ENCODE measurements at places on chromosomes 12 and 14. TPM values are rescaled to one million over a fixed set of nuclear protein-coding genes. Genes with fewer than 3 reads are reported as not detected.
A peak's percentile ranks its signal among the peaks of the same experiment; 100 is the strongest.

The AQP6 gene
- total RNA-seq = not detected

The OR4M1 gene
- not detected for total RNA-seq

The PLEKHG7 gene
- 1.5 TPM for total RNA-seq

The DBX2 gene
- total RNA-seq = not detected

The MGST1 gene
- total RNA-seq = 76.7 TPM

The NUBPL gene
- 9.3 TPM for total RNA-seq

The ACSM4 gene
- total RNA-seq = not detected

The FITM1 gene
- total RNA-seq = 144 TPM

The KIF5A gene
- not detected for total RNA-seq

DNA sequence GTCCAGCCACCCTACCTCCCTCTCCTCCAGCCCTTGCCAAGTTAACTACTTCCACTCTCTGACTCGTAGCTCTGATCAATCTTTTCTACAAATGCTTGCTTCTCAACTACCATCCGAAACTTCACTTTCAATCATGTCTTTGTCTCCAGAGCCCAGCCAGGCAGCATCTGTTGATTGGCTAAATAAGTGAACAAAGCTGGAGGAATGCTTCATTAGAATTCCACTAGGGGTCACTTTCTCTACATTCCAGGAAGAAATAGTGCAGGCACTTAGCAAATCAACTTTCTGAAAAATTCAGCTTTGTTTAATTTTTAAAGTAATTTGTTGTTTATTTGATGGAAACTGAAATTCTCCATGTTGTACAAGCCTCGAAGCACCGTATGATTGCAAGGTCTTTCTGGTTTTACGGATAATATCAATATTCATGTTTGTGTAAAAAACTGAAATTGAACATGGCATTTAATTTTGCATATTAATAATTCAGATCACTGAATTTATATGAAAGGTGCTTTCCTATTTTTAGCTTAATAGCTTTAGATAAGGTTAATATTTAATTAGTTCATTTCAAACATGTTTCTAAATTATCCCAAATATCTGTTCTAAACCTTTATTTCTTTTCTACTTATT, 32.4 kb upstream of the HELB start:
- peak; percentile 51 for DNase-seq

DNA sequence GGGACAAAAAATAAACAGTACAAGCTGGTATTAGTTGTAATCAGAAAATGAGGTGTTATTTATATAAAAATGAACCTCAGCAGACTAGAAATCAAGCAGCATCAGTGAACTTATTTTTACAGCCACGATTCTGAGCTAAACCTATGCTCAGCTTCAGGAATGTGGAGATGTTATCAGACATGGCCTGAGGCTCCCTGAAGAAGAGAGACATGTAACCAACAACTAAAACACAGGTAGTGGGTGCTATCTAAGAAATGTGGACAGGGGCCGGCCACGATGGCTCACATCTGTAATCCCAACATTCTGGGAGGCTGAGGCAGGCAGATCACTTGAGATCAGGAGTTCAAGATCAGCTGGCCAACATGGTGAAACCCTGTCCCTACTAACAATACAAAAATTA, 534.3 kb downstream of the VRK1 start:
- no peak for DNase-seq

GRCh38 chr12:89965993-89966392, 257.4 kb upstream of the ATP2B1 start:
- no peak for DNase-seq

DNA sequence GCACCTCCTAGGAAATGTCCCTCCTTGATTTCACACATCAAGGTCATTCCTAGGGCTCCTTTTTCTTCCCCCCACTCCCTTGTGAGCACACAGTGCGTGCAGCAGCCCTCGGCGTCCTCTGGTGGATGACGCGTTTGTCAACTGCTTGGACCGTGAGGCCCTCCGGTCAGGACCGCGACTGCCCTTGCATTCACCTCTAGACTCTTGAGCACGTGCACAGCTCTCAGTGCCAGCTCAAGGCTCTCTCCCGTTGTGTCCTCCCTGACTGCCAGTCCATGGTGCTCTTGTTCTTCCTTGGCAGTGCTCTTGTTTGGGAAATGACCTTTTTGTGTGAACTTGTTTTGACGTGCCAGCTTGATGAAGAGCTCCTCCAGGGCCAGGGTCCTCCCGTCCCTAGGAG, 67.9 kb downstream of the TSPAN9 start:
- DNase-seq = no peak

GRCh38 chr12:85681333-85681732, 154.9 kb downstream of the RASSF9 start:
- DNase-seq = no peak

DNA sequence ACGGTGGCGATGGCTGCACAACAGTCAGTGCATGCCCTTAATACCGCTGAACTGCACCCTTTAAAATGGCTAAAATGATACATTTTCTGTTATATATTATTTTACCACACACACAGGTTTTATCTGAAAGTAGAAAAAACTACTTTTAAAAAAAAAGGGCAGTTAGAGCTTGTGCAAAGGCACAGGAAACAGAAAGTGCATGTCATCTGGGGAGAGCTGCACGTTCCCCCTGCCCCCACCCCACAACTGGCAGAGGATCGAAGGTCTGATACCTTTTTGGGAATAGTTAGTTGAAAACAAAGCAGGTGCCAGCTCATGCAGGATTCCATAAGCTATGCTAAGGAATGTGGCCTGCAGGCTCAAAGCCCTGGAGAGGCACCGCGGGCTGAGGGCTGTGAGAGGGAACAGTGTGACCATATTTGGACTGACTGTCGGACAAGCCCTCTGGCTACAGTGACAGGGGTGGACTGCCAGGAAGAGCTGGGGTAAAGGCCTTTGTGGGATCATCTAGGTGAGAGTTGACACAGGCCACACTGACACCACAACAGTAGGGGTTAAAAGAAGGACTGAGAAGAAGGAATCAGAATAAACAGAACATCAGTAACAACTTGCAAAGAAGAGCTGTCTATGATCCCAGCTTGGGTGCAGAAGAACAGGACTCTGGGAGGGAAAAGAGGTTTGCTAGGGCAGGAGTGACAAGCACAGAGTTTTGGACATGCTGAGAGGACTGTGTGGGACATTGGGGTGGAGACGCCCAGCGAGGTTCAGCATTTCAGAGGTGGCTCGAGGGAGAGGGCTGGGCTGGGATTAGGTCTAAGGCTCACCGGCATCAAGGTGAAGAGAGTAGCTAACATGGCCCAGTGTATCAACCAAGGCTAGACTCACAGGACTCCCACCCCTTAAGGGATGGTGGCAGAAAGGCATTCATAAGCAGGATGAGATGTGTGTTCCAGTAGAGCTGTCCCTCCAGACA, 54.6 kb downstream of the ACTN1 start:
- no peak for DNase-seq

GRCh38 chr14:100278702-100279101, 27.5 kb downstream of the SLC25A29 start:
- peak; percentile 77 for DNase-seq

DNA sequence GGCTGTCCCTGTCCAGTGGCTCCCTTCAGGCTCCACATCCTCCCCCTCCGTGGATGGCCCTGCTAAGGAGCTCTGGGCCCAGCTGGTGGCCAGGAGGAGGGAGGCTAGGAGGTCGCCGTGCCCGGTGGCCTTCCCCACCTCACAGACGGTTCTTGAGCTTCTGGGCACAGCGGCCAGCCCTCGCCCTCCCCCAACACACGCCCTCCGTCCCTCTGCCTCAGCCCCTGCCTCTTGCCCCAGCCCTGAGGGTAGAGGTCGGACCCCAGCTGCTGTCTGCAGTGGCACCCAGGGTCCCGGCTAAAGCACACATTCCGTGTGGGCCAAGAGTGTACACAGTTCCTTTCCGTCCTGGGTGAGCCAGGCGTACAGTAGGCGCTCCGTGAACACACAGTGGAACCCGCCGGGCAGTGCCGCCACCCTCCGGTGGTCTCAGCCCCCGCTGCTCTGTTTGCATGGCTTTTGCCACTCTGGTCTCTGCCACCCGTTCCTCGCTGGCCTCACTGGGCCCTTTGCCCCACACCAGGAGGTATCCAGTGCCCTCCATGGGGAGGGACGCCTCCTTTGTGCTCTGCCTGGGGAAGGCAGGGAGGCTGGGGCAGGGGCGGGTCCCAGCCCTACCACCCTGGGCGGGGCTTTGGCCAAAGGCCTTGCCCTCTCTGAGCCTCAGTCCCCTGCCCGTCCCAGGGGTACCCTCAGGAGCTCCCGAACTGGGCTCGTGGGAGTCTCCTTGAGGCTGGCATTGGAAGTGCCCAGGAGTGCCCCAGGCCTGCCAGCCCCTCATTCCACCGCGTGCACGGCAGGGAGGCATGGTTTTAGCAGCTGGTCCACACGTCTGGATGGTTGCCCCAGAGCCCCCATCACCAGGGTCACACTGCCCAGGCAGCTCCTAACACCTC, 13.0 kb downstream of the TRMT61A start:
- peak; percentile 43 for DNase-seq

- no peak for DNase-seq
Measured at GRCh38 chr12:73361864-73362230, 1089.7 kb downstream of the TRHDE start.

GRCh38 chr12:2347137-2347843, 294.5 kb downstream of the CACNA1C start:
- no peak for DNase-seq

DNA sequence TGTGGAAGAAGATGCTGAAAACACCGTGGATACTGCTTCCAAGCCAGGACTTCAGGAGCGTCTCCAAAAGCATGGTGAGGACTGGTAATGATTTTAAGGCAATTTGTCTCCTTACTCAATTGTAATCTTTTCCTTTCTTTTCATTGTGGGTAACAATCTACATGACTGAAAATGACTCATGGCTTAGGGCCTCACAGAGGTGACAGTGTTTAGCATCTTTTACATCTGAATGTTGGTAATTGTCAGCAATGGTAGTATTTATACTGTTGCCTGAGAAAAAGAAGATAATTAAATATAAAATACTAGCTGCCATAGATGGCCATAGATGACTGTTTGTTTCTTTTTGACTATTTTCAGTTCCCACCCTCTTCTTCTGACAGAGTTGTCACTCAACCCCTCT, 31.6 kb downstream of the TULP3 start:
- DNase-seq = no peak

DNA sequence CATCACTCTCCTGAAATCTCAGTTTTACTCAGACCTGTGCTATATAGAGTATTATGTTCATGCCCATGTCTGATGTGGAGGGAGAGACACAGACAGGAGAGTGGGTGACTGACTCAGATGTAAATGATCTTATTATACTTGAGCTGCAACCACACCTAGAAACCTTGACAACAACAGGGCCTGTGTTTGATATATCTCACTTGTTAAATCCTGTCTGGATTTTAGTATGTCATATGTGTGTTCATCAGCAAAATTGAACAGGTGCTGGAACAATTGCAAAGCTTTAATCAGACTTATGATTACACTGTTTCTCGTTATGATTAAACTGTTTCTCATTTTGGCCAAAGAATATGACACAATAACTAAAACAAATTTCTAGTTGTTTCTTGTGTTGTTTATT, 37.7 kb downstream of the DIP2B start:
- peak; percentile 69 for DNase-seq

DNA sequence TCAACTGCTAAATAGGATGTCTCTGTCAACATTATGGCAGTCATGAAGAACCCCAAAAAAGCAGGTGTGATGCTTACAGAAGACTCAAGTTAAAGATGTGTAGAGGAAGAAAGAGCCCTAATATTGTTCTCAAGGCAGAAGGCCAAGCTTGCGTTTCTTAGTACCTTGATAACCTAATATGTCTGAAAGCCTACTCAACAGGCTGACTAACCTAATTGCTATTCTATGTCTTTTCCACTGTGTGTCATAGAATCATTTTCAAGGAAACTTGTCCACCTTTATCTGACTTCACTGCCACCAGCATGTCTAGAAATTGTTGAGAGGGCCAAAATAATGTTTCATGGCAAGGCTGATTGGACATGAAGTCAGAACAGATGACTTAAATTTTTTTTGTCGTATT, 373.2 kb downstream of the BTG1 start:
- no peak for DNase-seq

DNA sequence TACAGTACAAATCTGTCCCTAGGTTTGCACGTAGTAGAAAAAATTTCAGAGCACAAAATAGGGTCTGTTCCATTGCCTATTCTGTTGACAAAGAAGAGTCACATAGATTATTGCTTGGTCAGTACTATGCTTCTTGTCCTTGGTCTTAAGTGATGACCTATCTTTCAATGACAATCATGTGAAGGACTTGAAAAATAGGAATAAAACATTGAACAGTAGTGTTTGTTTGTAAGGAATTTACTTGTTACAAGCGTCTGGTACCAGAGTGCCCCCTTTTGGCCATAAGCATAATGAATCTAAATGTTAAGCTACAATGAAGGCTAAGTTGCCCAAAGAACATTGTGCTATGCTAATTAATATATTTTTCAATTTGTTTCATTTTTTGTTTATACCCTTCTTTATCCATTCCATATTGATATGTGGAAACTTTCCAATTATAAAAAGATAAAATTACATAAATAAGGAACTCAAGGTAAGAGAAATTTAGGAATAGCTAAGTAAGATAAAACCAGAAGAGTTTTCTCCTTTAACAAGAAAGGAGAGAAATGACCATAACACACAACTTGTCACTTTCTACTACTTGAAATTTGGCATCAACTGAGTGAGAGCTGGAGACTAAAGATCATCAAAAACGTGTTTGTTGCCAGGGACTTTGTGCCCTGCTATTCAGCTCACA, 204.7 kb downstream of the EPS8 start:
- peak; percentile 67 for DNase-seq

- no peak for DNase-seq
Measured at GRCh38 chr14:85359505-85359904, 170.4 kb upstream of the FLRT2 start.

DNA sequence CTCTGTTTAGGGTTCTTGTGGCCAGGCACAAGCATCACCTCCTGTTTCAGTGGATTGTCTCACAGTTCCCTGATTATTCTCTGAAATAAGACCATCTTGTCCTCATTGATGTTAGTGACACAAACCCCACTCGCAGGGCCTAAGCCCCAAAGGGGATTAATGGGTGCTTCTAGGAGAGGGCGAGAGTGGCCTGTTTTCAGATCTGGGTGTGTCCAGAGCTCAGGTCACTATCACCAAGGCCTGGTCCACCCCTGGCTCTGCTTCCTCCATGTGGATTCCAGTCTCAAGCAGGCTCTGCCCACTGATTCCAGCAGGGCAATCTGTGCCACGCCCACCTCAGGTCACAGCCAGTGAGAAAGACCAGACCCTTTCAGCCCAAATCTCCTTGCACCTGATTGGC, 361.9 kb downstream of the ADGRD1 start:
- no peak for DNase-seq

DNA sequence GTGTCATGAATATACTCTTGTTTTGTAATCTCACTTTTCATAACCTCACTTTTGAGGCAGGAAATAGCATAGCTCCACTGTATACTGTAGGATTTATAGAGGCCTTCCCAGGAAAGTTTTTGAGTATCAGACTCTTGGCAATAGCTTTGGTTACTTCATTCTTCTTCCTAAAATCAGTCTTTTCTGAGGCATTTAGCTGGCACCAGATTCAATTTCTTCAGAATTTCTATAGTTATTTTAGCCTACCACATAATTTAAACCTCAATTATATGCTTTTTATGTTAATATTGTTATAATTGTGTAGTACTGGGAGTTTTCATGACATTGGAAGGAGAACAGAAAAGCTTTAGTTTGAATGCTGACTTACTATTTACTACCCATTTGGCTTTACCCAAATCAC, 322.3 kb upstream of the FAR2 start:
- no peak for DNase-seq

- no peak for DNase-seq
Measured at GRCh38 chr12:16482726-16483125, 123.2 kb downstream of the LMO3 start.

- no peak for DNase-seq
Measured at GRCh38 chr12:51218607-51219161, 822 bp upstream of the POU6F1 start.
